Thymus (tissue), 14 donors: ENCODE measurements at places on chromosomes 13 and 19. TPM values are rescaled to one million over a fixed set of nuclear protein-coding genes. Genes with fewer than 3 reads are reported as not detected.

The CYP2A6 gene
- 0.09 TPM for total RNA-seq

DNA sequence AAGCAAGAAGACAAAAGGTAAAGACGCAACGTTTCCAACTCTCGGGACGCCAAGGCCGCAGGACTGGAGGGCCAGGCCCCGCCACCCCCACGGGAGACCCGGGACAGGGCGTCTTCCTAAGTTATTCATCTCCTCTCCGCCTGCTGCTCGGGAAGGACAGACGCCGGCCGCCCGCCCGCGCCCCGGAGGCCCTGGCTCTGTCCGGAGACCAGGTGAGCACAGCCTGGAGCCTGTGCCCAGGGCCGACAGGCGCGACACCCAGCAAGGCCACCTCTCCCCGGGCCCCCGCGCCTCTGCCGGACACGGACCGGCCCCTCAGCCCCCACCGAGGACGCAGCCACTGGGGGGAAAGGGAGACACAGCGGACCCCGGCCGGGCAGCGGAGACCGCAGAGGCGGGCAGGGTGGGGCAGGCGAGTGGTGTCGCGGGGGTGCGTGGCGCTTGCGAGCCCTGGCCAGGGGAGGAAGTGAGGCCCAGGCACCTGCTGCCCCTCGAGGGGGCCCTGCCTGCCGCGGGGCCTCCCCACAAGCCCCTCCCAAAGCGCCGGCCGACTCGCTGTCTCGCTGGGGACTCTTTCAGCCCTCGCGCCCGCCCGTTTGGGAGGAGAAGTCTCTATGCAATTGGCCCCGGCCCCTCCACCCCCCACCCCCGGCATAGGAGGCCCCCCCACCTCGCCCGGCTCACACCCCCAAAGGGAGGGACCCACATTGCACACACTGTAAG is 17.2 kb downstream of the SMIM24 start:
- H3K27me3 ChIP-seq = peaks cover 57% of the 10 kb centered on the region
- H3K27ac ChIP-seq = no peak overlapping the region
- no peak overlapping the region for H3K4me3 ChIP-seq
- H3K36me3 ChIP-seq = peaks cover 10% of the 10 kb centered on the region

The CCDC8 gene
- 10.3 TPM for total RNA-seq

- H3K27ac ChIP-seq = no peak overlapping the region
- no peaks in the 10 kb centered on the region for H3K36me3 ChIP-seq
- H3K4me1 ChIP-seq = peaks cover 16% of the 10 kb centered on the region
These were observed 1.7 kb downstream of the MYO1F start for GRCh38 chr19:8575467-8575997.

The SOX1 gene
- total RNA-seq = not detected

The HCST gene
- total RNA-seq = 50.7 TPM
